Gastrocnemius medialis (tissue), 4 donors: ENCODE measurements at places on chromosomes 7 and 10. TPM values are rescaled to one million over a fixed set of nuclear protein-coding genes. Genes with fewer than 3 reads are reported as not detected.

ETV1 gene
- total RNA-seq = 2.0 TPM

TACC2 gene
- total RNA-seq = 198 TPM

NODAL gene
- total RNA-seq = not detected

DNA sequence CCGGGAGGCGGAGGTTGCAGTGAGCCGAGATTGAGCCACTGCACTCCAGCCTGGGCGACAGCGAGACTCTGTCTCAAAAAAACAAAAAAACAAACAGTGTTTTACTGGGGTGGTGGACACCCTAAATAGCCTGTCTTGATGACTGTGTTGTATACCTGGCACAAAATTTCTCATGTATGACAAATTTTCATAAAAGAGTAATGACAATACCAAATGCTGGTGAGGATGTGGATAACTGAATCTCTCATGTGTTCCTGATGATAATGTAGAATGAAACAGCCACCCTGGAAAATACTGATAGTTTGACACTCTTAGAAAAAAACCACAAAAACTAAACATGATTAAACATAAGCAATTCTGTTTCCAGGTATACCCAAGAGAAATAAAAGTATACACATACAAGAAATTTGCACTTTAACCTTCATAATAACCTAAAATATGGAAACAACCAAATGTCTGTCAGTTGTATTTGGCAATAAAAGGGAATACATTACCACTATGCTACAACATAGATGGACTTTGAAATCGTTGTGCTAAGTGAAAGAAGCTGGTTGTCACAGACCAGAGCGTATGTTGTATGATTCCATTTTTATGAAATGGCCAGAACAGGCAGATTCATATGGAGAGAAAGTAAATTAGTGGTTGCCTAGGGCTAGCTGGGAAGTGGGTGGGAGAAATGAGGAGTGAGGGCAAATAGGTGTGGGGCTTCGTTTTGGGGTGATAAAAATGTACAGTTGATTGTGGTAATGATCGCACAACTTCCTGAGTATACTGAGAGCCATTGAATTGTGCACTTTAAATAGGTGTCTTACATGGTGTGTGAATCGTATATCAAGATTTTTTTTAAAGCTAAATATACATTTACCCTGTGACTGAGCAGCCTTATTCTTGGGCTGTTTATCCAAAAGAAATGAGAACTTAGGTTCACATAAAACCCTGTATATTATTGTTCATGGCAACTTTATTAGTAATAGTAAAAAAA, 12.5 kb downstream of the WDR37 start:
- no peak for DNase-seq

- no peak for DNase-seq
Measured at GRCh38 chr7:135098391-135098790, 49.5 kb upstream of the TMEM140 start.

CDHR3 gene
- total RNA-seq = 0.62 TPM

GRCh38 chr7:1127001-1127400, 33.0 kb downstream of the ZFAND2A start:
- no peak for DNase-seq

GRCh38 chr10:124040451-124041188, 52.8 kb downstream of the CHST15 start:
- no peak for DNase-seq

SPAM1 gene
- not detected for total RNA-seq

PLA2G12B gene
- total RNA-seq = not detected

SOSTDC1 gene
- total RNA-seq = not detected

DNA sequence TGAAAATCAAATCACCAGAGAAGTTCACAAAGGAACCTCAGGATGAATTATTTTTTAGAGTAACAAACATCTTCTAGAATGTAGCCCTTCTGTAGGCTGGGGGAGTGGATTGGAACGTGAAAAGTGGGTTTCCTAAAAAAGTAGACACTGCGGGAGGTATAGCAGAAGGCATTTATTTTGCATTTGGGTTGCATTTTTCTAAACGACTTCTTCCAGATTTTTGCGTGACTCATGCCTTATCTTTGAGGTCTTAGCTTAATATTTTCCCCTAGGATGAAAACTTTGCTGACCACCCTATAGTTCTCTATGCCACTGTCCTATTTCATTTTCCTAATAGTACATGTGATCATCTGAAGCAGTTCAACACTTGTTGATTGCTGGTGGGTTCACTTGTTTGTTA, 112.7 kb upstream of the JCAD start:
- no peak for DNase-seq
